ENCODE measurements at places on chromosomes 2 and 18.

DNA sequence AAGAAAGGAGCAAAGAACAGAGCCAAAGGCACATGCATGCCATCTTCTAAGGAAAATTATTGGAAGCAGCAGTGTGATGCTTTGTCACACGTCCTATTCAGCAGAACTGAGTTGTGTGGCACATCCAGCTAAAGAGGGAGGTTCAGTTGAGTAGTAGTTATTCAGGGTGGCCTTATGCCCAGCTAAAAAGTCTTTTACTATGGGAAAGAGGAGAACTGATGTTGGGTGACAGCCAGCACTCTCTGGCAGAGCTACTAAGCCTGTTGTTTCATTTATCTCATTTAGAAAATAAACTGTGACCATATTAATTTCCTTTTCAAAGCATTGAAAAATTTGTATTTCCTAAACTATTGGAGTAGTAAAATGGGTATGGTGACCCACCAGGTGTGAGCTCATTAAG, 18.5 kb downstream of the ITGA6 start:
- DNase-seq = no peak

GRCh38 chr2:100235098-100235497, 87.2 kb downstream of the LONRF2 start:
- DNase-seq = no peak

GRCh38 chr2:234861841-234862735, 89.7 kb upstream of the SH3BP4 start:
- DNase-seq = no peak

GRCh38 chr2:172198908-172199307, 96.2 kb upstream of the DLX2 start:
- no peak for DNase-seq

DNA sequence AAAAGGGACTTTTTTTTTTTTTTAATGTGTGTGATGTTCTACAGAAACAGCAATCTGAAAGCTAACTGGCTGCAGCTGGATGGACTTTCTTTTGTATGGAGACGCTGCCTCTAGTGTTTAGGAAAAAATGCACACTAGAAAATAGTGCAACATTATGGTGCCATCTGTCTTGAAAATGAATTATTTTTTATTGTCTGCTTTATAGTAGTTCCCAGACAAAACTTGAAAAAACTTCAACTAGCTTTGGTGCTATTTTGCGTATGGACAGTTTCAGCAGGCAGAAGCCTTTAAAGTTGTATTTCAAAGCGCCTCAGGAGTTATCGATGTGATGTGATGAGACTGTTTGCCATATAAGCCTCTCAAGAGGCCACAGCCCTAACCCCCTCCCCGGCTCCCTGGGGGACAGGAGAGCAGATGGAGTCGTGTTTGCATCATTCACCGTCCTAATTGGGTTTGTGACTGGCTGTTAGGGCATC, 86.9 kb downstream of the LTBP1 start:
- DNase-seq = peak; percentile 74

DNA sequence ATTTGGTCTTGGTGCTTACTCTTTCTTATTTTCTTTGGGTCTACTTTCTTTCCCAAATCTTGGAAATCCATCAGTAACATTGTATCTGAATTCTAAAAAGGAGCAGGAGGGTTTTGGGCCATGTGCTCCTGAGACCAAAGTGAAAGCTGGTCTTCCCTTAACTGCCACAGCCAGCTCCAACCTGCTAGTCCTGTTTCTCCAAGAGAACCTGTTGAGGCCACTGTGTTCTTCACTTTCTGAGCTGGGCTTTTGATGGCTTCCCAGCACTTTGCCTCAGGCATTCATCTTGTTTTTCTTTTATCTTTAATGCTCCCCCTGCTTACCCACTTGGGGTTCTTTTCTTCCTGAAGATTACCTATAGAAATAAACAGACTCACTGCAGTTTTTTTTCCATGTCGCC, 53.3 kb downstream of the ARHGAP28 start:
- no peak for DNase-seq

- DNase-seq = no peak
Measured at GRCh38 chr18:60976976-60977375, 356.3 kb upstream of the CDH20 start.

GRCh38 chr2:188598551-188598950, 306.9 kb downstream of the GULP1 start:
- DNase-seq = no peak

GRCh38 chr2:63665846-63666475, 77.2 kb downstream of the MDH1 start:
- DNase-seq = no peak

DNA sequence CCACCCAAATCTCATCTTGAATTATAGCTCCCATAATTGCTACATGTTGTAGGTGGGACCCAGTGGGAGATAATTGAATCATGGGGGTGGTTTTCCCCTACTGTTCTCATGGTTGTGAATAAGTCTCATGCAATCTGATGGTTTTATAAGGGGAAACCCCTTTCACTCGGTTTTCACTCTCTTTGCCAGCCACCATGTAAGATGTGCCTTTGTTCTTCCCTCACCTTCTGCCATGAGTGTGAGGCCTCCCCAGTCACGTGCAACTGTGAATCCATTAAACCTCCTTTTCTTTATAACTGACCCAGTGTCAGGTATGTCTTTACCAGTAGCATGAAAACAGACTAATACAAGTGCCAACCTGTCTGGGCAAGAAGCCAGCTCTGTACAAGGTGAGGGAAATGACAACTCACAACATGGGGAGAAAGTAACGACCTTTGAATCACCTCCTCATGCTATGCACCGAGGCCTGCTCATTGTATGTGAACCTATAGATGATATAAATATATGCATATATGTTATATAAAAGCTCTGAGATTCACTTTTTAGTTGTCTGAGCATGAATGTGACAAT, 162.2 kb downstream of the ALPK2 start:
- DNase-seq = no peak

DNA sequence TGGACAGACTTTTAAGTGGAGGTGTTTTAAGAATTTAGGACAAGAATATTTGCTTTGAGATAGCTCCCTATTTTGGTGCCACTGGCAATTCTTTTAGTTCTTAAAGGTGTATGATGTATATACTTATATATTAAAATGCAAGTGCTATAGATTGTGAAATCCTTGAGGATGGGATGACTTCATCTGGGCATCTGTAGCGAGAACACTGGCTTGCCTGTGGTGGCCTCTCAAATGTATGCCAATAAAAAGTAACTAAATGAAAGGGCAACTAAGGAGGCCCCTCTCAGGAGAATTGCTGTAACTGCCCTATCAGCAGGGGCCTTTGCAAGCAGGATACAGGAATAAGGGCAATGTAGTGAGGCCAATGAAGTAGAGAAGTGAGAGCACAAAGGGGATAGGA, 2.6 kb upstream of the THUMPD2 start:
- peak; percentile 11 for DNase-seq

DNA sequence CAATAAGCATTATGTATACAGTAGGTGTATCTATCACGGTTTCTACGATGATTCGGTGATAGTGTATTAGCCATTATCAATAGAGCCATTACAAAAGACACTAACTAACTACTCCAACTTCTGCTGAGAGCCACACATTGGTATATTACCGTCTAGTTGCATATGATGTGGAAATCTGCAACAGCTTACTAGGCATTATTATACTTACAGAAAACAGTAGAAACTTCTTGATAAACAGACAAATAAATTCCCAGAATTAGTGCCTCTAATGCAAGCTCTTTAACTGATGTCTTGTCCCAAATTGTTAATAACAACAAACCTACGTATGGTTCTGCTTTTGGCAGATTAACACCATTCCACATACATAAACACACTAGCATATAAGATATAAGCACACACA, 1923.0 kb upstream of the PIK3C3 start:
- DNase-seq = no peak

DNA sequence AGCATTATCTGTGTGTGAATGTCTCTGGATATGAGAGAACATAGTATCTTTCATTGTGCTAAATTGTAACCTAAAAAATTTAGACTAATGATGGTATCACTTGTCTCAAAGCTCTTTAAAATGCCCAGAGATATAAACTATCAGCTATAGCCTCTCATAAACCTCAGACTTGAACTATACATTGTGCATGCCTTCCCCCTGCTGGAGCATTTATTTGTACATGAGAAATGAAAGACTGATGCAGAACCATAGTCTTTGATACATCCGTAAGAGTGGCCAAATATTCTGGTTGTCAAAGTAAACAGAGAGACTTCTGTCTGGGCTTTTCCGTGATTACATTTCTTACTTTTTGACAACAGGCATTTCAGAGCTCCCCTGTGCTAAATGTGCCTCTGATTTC, 71.9 kb upstream of the CCDC68 start:
- DNase-seq = no peak

- no peak for DNase-seq
Measured at GRCh38 chr2:176978921-176979320, 233.7 kb upstream of the HNRNPA3 start.

- no peak for DNase-seq
Measured at GRCh38 chr18:13543144-13543543, 183.2 kb downstream of the FAM210A start.

- DNase-seq = no peak
Measured at GRCh38 chr2:223589901-223590300, 12.3 kb downstream of the SCG2 start.

DNA sequence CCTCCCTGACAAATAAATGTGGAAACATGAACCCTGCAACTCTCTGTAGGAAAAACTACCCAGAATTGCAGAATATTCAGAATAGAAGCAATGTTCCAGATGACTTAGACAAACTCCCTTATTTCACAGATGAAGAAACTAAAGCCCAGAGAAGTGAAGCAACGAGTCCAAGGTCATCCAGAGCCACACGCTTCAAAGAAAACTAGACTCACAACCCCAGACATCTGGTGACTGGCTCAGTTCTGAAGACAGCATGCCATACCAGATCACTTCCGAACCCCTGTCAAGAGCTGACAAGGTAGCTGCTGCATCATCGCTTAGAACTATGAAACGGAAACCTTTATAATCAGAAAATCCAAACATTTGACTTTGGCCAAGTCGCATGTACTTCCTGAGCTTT, 101.3 kb downstream of the PID1 start:
- DNase-seq = no peak

- DNase-seq = no peak
Measured at GRCh38 chr18:42271647-42272414, 316.8 kb downstream of the PIK3C3 start.

DNA sequence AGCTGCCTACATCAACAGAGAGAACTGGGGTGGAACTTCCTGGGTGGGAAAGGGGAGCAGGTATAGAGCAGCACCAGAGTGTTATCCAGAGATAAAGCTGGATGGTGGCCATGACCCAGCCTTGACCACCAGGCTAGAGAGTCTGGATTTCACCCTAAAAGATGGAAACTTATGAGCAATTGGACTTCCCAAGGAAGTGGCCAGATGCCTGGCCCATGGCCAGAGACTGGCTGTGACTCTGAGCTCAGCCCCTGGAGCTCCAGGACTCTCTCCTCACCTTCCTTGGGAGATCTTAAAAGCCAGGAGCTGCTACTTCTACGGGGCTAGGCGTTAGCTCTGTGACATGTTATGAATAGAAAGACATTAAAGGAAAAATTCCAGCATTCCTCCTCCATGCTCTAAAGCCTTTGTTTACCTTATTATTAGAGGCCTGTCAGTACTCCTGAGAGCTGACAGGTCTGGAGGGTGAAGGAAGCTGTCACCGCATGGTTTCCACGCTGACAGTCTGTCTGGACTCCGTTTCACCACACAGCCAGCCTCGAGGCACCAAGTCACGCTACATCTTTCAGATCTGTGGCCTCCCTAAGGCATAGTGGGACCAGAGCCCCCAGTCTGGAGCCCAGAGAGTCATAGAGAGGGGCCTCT, 260.0 kb upstream of the SIX2 start:
- no peak for DNase-seq

DNA sequence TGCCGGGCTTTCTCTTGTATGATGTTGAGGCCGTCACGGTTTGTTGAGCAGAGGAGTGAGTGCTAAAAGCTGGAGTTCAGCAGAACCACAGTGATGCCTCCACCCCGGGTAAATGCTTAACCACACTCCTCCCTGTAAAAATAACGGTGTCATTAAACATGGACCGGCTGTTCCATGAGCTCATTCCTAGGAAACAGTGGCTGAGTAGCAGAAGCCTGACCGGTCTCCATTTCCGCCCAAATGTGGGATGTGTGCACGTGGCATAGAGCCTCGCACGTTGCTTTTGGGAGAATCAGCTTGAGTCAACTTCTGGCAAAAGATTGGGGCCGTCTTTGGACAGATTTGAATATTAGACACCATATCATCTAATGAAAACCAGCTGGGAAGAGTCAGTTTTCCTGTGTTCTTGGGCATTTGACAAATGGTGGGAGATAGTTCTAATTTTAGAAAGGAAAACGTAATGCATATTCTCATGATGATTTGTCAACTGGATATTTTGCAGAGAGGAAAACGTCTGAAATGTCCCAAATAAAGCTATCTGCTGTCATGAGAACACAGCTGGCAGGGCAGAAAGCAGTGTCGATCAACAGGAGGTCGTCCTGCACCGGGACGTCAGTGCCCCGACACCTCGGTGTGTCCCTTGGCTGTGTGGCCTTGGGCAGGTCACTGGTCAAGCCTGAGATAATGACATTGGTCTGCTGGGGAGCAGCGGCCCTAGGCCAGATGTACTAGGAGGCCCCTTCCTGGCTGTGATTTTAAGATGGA, 42.4 kb downstream of the LRRFIP1 start:
- DNase-seq = no peak

GRCh38 chr2:239401881-239402233, 1.0 kb upstream of the HDAC4 start:
- no peak for DNase-seq

DNA sequence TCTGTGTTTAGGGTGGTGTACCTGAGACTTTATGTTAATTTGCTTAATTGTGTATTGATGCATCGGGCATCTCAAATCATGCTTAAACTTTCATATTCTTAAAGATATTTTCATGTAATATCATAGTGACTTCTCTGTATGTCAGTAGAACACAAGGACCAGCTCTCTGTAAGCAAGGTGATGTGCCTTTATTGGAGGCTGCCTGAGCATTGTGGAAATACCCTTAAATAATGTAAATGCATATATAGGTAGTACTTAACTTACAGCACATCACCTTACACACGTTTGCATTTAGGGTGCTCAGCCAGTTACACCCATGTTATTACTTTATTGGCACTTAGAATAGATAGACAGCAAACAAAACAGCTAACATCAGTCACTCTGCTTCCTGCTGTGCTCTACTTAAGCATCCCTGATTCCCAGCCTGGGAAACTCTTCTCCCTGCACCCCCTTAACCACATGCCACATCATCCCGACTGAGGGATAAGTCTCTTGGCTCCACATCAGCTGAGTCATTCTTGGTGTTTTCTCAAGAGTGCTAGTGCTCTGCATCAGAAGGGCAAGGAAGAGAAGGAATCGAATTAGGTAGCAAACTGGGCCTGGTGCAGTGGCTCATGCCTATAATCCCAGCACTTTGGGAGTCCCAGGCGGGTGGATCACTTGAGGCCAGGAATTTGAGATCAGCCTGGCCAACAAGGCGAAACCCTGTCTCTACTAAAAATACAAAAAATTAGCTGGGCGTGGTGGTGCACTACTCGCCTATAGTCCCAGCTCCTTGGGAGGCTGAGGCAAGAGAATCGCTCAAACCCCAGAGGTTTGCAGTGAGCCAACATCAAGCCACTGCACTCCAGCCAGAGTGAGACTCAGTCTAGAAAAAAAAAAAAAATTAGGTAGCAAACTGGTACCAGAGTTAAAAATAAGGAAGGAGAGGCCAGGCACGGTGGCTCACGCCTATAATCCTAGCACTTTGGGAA, 108.7 kb downstream of the MAP3K20 start:
- DNase-seq = peak; percentile 65

GRCh38 chr2:80329491-80329890, 24.9 kb upstream of the LRRTM1 start:
- no peak for DNase-seq

GRCh38 chr2:8858910-8859309, 21.5 kb upstream of the KIDINS220 start:
- DNase-seq = no peak

GRCh38 chr2:76391678-76392077, 681.0 kb upstream of the GCFC2 start:
- DNase-seq = no peak

GRCh38 chr2:190535586-190535985, 1.1 kb upstream of the NEMP2 start:
- peak; percentile 29 for DNase-seq

Measured in erythroblast (primary cell).